ENCODE measurements at places on chromosomes 5 and 9. TPM values are rescaled to one million over a fixed set of nuclear protein-coding genes. Genes with fewer than 3 reads are reported as not detected.

DNA sequence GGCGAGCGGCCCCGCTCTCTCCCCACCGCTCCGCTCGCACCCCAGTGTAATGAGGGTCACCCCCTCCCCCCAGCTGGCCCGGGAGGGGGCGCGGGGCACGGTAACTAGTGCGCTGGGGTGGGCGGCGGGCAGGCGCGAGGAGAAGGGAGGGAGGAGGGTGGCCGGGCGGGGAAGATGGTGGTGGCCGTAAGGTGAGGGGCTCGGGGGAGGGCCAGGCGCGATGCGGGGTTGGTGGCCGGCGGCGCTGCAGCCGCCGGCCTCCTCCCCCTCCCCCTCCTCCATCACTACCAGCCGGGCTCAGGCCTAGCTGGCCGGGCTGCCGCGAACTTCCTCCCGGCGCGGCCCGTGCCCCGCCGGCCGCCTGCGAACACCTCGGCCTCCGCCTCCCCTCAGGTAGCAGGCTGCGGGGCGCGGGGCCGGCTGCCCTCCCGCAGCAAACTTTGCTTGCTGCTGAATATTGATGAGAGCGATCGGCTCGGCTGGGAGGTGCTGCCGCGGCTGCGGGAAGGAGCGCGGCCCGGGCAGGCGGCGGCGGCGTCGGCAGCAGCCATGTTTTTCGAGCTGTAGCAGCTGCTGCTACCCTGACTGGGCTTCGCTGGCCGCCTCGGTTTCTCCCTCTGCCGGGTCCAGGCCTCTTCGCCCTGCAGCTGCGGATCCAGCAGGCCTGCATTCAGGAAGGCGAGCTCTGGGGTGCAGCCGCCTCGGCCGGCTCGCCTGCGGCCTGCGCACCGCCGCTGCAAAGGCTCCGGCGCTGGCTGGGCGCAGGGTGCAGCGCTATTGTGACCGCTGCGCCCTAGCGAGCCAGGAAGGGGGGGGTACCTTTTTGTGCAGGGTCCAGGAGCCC is 502 bp downstream of the NSD1 start:
- H3K27ac ChIP-seq: peak overlapping the region; percentile 96
- H3K36me3 ChIP-seq: no peaks in the 10 kb centered on the region
- H3K4me3 ChIP-seq: peak overlapping the region; percentile 92
- peaks cover 20% of the 10 kb centered on the region for H3K4me1 ChIP-seq
- DNase-seq: peak; percentile 85

The ELOVL7 gene
- total RNA-seq: 0.59 TPM

The PCSK5 gene
- total RNA-seq: 9.6 TPM

The TICAM2 gene
- 0.42 TPM for total RNA-seq

The SRA1 gene
- 45.0 TPM for total RNA-seq

DNA sequence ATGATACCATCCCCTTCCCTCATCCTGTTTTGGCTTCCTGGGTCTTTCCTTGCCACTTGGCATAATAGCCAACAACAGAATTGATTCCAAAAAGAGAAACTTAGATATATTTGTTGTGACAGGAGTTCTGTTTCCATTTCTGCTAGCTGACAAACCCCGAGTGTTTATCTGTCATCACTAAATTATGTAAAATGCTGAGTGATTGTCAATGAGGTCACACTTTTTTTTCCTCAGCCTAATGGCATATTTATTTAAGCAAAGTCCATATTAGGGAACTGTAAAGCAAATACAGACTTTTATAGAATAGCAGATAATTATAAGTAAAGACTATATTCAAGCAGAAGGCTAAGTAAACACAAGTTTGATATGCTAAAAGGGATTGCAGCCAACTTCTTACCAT is 64.0 kb downstream of the RGS7BP start:
- H3K27me3 ChIP-seq: no peaks in the 10 kb centered on the region
- peaks cover 4% of the 10 kb centered on the region for H3K4me1 ChIP-seq
- no peak overlapping the region for H3K27ac ChIP-seq
- no peak for DNase-seq
- H3K4me3 ChIP-seq: no peak overlapping the region

The GABRA6 gene
- not detected for total RNA-seq

The PPIC gene
- total RNA-seq: 5.7 TPM

- H3K27ac ChIP-seq: no peak overlapping the region
- peaks cover 2% of the 10 kb centered on the region for H3K4me1 ChIP-seq
- no peaks in the 10 kb centered on the region for H3K36me3 ChIP-seq
- H3K4me3 ChIP-seq: no peak overlapping the region
- no peak for DNase-seq
These were observed 35.7 kb downstream of the RXRA start for GRCh38 chr9:134361843-134362414.

GRCh38 chr5:59506285-59506877 is 387.1 kb downstream of the PDE4D start:
- H3K27ac ChIP-seq: no peak overlapping the region
- H3K27me3 ChIP-seq: no peaks in the 10 kb centered on the region
- no peaks in the 10 kb centered on the region for H3K4me1 ChIP-seq
- no peak overlapping the region for H3K4me3 ChIP-seq

GRCh38 chr5:54944364-54944763 is 41.0 kb downstream of the ESM1 start:
- DNase-seq: no peak
- H3K27ac ChIP-seq: no peak overlapping the region
- H3K36me3 ChIP-seq: no peaks in the 10 kb centered on the region
- H3K4me1 ChIP-seq: no peaks in the 10 kb centered on the region

GRCh38 chr9:29332789-29333188 is 1759.5 kb upstream of the C9orf72 start:
- no peaks in the 10 kb centered on the region for H3K27me3 ChIP-seq
- H3K4me3 ChIP-seq: no peak overlapping the region
- H3K27ac ChIP-seq: no peak overlapping the region
- peaks cover 2% of the 10 kb centered on the region for H3K4me1 ChIP-seq
- no peaks in the 10 kb centered on the region for H3K36me3 ChIP-seq
- DNase-seq: no peak

- H3K27me3 ChIP-seq: peaks cover 3% of the 10 kb centered on the region
- H3K4me3 ChIP-seq: no peak overlapping the region
- no peaks in the 10 kb centered on the region for H3K4me1 ChIP-seq
- DNase-seq: no peak
These were observed 59.8 kb upstream of the POU5F2 start for GRCh38 chr5:93800988-93801811.

The RALGDS gene
- total RNA-seq: 449 TPM

DNA sequence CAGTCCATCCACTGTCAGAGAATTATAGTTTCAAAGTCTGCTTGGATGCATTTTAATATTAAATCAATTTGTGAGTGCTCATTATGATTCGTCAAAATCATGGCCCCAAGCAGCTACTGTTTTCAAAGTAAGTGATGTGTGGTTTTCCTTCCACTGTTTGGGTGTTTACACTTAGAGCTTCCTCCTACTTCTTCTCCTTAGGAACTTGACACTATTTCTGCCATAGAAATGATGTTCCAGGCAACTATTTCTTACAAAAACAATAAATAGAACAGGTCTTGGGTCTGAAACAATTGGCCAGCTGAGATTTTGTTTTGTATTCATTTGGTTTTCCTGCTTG is 132.8 kb upstream of the RAI14 start:
- DNase-seq: no peak
- H3K27me3 ChIP-seq: no peaks in the 10 kb centered on the region
- no peaks in the 10 kb centered on the region for H3K36me3 ChIP-seq
- peaks cover 6% of the 10 kb centered on the region for H3K4me1 ChIP-seq
- no peak overlapping the region for H3K27ac ChIP-seq
- no peak overlapping the region for H3K4me3 ChIP-seq

DNA sequence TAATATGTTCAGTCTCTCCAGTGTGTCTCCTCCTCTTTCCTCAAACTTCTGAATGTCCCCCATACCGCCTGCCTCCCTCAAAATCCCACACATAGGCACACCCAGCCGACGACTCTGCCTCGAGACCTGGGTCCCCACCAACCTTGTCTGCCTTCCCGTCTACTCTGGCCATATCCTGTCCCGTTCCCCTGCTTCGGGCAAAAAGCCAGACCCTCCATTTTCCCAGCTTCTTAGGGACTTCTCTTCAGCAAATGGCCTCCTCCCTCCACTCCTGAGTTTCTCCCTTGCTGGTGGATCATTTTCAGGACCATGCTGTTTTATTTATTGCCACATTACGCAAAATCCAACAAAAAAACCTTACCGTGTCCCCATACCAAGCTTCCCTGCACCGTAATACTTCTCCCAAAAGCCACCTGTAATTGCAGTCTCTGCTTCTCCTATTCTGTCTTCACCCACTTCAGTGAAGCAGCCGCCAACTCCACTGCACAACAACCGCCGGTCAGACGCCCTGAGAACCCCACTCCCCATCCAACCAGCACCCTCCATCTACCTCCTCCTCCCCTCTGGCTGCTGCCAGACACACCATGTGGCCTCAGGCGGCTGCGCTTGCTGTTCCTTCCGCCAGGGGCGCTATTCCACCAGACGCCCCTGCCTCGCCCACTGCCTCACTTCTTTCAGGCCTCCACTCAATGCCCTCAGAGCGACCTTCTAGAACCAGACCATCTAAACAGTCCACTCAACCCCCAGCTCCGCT is 117.0 kb downstream of the TRPM6 start:
- H3K4me3 ChIP-seq: no peak overlapping the region
- H3K36me3 ChIP-seq: no peaks in the 10 kb centered on the region
- no peak overlapping the region for H3K27ac ChIP-seq
- peaks cover 6% of the 10 kb centered on the region for H3K27me3 ChIP-seq
- H3K4me1 ChIP-seq: no peaks in the 10 kb centered on the region

GRCh38 chr5:123367739-123368138 is 55.5 kb downstream of the CEP120 start:
- H3K36me3 ChIP-seq: no peaks in the 10 kb centered on the region
- no peaks in the 10 kb centered on the region for H3K4me1 ChIP-seq
- H3K27me3 ChIP-seq: no peaks in the 10 kb centered on the region

DNA sequence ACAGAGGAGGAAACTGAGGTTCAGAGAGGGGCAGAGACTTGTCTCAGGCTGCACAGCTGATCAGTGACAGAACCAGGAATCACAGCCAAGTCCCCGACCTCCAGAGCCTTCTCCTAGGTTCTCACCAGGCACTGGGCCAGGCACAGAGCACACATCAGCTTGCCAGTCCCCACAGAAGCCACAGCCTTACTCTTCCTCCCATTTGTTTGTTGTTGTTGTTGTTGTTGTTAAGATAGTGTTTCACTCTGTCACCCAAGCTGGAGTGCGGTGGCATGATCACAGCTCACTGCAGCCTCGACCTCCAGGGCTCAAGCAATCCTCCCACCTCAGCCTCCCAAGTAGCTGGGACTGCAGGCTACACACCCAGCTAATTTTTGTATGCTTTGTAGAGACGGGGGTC is 41.4 kb downstream of the NAIF1 start:
- no peak overlapping the region for H3K4me3 ChIP-seq
- no peak overlapping the region for H3K27ac ChIP-seq
- no peaks in the 10 kb centered on the region for H3K36me3 ChIP-seq
- peaks cover 3% of the 10 kb centered on the region for H3K27me3 ChIP-seq

The ZNF354C gene
- 11.4 TPM for total RNA-seq

GRCh38 chr5:140292212-140293036 is 10.5 kb downstream of the PFDN1 start:
- DNase-seq: no peak
- H3K27ac ChIP-seq: no peak overlapping the region
- no peak overlapping the region for H3K4me3 ChIP-seq
- no peaks in the 10 kb centered on the region for H3K27me3 ChIP-seq

The CBY3 gene
- total RNA-seq: not detected

DNA sequence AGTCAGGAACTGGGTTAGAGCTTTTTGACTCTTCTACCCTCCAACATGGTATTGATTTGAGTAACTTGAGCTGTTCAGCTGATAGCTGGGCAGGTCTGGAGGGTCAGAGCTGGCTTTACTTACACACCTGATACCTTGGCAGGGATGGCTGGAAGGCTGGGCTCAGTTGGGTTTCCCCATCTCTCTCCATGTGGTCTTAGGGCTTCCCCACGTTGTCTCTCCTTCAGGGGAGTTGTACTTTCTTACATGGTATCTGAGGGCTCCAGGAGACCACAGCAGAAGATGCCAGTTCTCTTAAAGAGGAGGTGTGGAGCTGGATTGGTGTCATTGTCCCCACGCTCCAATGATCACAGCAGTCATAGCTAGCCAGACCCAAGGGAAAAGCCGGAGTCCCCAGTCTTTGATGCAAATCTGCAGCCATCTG is 25.6 kb downstream of the ISOC1 start:
- no peaks in the 10 kb centered on the region for H3K36me3 ChIP-seq
- no peak overlapping the region for H3K4me3 ChIP-seq
- H3K4me1 ChIP-seq: peaks cover 8% of the 10 kb centered on the region
- DNase-seq: no peak

DNA sequence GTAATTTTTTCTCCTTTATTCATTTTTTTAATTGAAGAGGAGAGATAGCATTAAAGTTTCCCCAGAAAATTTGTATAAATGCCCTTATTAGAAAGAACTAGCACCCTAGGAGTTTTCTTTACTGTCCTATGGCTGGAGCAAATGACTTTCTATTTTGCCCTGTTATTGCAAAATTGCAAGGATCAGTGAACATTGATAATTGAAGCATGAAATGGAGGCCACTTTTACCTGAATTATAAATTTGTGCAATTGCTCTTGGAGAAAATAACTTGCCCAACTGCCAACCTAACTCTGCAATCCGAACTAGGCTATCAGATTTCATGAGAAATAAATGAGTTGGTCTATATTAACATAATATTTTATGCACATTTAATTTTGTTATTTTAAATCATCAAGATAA is 111.9 kb downstream of the MTRR start:
- no peak overlapping the region for H3K4me3 ChIP-seq
- no peak overlapping the region for H3K27ac ChIP-seq
- peaks cover 2% of the 10 kb centered on the region for H3K27me3 ChIP-seq
- no peak for DNase-seq

- peaks cover 2% of the 10 kb centered on the region for H3K27me3 ChIP-seq
- H3K4me3 ChIP-seq: no peak overlapping the region
- DNase-seq: no peak
- no peaks in the 10 kb centered on the region for H3K4me1 ChIP-seq
These were observed 196.1 kb downstream of the PCSK5 start for GRCh38 chr9:76086539-76086938.

DNA sequence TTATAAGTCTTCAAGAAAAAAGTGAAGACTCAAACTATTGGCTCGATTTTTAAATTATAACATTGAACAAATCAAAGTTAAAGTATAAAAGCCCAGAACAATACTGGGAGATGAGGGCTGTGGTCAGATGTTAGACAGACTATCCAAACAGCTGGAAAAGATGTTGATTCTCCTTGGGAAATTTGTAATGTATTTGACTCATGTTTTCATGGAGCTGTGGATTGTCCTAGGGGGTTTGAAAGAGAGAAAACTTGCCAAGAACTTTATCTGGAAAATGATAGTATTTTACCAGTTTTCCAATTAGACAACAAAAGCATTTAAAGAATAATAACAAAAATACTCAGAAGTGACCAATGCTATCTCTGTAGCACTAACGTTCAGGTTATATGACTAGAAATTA is 339.2 kb downstream of the ARL15 start:
- H3K27me3 ChIP-seq: no peaks in the 10 kb centered on the region
- H3K4me1 ChIP-seq: no peaks in the 10 kb centered on the region
- DNase-seq: no peak
- no peak overlapping the region for H3K4me3 ChIP-seq
- no peaks in the 10 kb centered on the region for H3K36me3 ChIP-seq

- H3K36me3 ChIP-seq: no peaks in the 10 kb centered on the region
- no peak for DNase-seq
- H3K4me3 ChIP-seq: no peak overlapping the region
- H3K27me3 ChIP-seq: no peaks in the 10 kb centered on the region
- peaks cover 28% of the 10 kb centered on the region for H3K4me1 ChIP-seq
These were observed 625.5 kb upstream of the WWC1 start for GRCh38 chr5:167665841-167666375.
